Vagina (tissue), 2 donors: ENCODE measurements at places on chromosomes 13 and 19. TPM values are rescaled to one million over a fixed set of nuclear protein-coding genes. Genes with fewer than 3 reads are reported as not detected.

DNA sequence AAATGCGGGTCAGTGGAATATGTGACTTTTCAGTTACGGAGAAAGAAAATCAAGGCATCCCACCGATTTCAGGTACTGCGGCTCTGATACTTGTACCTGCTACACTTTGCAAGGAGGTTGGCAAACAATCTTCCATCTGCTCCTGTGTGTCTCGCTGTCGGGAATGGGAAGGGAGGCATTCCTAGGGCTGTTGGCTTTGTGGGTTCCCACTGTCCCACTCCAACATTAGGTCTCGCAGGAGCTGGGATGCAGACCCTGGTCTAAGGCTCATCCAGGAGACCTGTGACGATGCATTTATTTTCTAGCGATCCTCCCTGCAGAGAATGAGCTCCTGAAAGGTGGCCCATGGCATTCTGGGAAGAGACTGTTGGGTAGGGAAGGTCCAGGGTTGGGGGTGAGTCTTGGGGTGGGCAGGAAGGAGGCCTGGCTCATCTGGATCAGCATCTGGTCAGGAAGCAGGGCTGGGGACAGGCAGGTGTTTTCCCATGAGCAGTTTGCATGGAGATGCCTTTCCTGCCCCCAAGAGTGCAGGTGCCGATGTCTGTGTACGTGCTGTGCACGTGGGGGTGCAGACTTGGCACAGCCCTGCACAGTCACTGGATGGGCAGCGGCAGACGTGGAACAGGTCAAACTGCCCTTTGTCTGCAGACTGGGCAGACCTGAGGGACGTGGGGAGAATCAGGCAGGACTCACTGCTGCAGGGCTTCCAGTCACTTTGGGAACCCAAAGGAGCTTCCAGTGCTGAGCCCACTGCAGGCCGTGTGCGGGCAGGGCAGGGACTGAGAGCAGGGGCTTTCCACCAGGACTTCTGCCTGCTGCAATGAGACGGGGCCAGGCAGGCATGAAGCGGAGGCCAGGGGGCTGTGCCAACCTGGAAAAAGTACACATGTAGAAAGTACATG is 152.4 kb downstream of the TEX29 start:
- no peak overlapping the region for H3K4me3 ChIP-seq
- H3K36me3 ChIP-seq: no peaks in the 10 kb centered on the region
- H3K27ac ChIP-seq: no peak overlapping the region
- DNase-seq: no peak
- H3K27me3 ChIP-seq: no peaks in the 10 kb centered on the region

DNA sequence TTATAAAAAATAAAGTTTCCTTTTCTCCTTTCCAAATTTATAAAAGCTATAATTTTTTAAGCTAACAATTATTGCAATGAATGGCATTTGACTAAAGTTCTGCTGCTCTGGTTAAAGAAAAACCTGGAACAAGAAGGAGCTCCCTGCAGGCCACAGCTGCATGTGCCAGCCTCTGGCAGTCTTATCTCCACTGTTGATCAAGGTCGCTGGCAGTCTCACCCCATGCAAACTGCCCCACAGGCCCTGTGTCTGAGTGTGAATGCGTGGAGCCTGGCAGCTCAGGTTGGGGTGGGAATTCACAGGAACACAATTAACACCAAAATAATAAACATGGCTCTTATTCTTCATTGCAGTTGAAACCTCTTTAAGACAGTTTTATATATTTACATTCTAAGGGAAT is 30.2 kb upstream of the FREM2 start:
- no peak overlapping the region for H3K27ac ChIP-seq
- no peaks in the 10 kb centered on the region for H3K27me3 ChIP-seq
- no peaks in the 10 kb centered on the region for H3K36me3 ChIP-seq
- DNase-seq: no peak
- H3K4me3 ChIP-seq: no peak overlapping the region

- no peak overlapping the region for H3K27ac ChIP-seq
- DNase-seq: no peak
- H3K27me3 ChIP-seq: no peaks in the 10 kb centered on the region
- no peak overlapping the region for H3K4me3 ChIP-seq
Measured at GRCh38 chr19:17475541-17476115, 5.3 kb downstream of the SLC27A1 start.

The ELAVL3 gene
- 1.2 TPM for total RNA-seq

The MTMR6 gene
- total RNA-seq: 14.0 TPM
